ENCODE measurements at places on chromosomes 11 and 22.

GRCh38 chr11:28457481-28458065, 349.4 kb downstream of the METTL15 start:
- DNase-seq, result no peak

DNA sequence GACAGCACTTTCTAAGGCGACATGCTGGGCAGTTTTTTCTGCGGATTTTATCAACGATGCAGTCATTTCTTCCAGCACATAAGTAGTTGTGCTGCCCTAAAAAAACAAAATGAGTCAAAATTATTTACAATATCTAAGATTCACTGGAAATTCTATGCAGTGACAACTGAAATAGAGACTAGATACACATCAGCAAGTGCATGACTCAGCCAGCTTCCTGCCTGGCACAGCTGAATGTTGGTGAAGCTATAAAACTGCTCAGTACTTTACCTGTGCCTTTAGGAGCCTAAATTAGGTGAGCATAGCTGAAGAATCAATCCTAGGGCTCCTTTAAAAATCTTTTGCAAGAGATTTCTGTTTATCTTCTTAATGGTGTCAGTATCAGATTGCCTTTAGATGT, 37.8 kb downstream of the PGR start:
- no peak for DNase-seq

GRCh38 chr11:97883086-97883485, 1137.7 kb upstream of the CNTN5 start:
- DNase-seq, result no peak

DNA sequence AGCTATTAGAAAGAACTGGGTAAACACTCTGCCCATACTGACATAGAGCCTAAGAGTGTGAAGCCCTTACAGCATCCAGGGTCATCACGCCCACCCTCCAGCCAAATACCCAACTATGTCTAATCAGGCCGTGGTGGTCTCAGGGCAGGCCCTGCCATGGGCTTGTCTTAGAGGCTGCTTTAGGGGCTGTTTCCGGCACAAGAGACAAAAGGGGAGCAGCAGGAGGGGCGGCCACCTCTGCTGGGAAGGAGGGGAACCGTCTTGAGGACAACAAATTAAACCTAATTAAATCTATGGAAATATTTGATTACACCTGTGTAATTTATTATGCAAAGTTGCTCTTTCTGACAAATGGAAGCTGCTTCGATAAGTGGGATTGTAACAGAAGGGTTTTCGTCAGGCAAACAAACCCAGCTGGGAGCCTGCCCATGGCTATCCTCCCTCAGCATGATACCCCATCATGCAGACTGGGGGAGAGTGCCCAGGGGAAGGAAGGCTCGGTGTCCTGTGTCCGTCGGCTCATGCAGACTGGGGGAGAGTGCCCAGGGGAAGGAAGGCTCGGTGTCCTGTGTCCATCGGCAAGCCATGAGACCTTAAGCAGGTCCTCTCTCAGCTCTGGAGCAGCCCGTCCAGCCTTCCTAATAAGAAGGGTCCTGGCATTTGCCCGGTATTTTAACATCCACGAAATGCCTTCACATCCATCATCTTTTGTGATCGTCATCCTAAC, 163.6 kb upstream of the B3GAT1 start:
- no peak for DNase-seq

DNA sequence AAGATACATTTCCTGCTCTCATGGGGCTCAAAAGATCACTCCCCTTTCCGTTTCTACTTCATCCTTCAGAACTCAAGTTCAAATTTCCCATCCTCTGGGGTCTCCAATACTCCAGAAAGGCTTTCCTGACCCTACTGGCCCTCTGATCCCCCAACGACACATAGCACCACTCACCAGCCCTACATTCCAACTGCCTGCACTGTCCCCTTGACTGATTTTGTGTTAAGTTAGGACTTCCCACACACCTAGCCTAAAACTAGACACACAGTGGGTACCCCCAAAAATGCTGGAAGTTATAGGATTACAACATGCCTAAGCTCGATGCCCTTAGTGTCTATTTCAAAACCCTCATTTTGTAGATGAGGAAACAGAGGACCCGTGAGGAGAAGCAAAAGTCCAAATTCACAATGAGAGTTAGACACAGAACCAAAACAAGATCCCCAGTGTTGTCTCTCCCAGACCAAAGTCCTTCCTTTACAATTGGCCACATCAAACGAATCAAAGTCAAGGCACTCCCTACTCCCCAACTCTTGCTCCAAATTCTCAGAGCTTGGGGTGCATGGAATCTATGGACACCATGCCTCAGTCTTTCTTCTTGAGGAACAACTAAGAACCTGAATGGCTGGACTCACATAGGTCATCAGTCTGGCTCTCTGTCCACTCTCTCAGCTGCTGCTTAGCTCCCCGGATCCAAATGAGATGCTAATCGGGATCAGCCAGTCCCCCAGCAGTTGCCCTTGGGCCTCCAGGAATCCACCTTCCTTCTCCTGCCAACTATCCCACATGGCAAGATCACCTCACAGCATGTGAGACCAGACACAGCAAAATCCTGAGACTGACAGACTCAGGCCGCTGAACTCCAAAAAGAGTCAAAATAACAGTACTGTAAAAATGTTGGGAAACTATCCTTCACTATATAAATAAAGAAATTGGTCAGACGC, 1.7 kb downstream of the CLPB start:
- DNase-seq, result no peak

DNA sequence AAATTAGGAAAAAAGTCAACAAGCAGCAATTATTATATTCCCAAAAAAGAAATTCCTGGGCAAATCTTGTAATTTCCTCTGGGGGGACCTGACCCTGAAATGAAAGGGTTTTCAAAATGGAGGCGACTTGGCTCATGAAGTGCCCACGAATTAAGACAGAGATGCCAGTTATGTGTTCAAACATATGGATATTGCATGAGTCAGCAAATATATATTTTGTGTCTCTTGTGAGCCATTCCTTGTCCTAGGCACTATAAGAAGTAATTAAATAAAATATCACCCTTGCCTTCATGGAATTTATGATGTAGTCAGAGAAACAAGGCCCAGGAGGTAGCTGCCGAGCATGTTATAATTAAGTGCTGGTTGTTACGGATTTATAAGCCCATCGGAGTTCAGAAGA, 68.6 kb downstream of the BARX2 start:
- no peak for DNase-seq

DNA sequence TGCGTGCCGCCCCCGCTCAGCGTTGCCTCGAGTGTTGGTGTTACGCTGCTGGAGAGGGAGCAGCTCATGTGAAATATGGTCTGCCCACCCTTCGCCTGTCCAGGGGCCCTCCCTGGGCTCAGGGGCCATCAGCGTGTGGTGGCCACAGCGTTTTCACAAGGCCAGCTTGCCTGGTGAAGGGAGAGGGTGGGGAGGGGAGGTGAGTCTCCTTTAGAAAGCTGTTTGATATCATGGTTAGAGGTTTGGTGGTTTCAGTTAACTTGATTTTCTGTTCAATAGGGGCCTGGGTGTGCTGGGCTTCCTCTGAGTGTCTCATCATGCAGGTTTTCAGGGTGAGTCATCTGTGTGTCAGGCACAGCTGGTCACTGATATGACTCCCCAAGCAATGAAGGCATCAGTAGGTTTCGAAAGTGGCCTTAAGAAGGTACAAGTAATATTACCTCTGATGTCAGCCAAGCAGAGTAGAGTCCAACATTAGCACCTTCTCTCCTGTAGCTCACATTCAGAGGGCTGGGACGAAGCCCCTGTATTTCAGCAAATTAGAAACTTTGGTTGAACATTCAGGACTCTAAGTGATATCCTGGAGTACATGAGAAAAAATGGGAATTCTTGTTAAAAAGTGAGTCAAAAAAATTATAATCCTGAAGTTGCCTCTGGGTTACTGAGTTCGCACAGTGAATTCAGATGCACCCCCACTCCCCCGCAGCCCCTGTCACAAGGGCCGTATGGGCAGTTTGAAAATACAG, 172.5 kb downstream of the TBC1D22A start:
- DNase-seq, result no peak

DNA sequence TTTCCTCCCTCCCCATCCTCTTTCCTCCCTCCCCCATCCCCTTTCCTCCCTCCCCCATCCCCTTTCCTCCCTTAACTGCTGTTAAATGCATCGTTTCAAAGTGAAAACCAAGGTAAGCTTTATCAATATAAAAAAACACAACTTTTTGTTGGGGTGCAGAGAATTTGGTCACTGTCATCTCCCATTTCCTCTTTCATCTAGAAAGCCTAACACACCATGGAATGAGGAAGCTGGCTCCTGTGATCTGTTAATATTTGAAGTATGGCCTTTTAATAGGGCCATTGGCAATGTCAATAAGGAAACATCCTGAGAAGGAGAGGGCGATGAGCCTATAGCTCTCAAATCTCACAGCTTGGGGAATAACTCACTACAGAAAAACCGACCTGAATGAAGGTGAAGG, 7.0 kb downstream of the EXPH5 start:
- no peak for DNase-seq

- no peak for DNase-seq
Measured at GRCh38 chr11:118010738-118011461, 24.7 kb downstream of the IL10RA start.

GRCh38 chr22:32606181-32606580, 131.6 kb downstream of the FBXO7 start:
- no peak for DNase-seq

DNA sequence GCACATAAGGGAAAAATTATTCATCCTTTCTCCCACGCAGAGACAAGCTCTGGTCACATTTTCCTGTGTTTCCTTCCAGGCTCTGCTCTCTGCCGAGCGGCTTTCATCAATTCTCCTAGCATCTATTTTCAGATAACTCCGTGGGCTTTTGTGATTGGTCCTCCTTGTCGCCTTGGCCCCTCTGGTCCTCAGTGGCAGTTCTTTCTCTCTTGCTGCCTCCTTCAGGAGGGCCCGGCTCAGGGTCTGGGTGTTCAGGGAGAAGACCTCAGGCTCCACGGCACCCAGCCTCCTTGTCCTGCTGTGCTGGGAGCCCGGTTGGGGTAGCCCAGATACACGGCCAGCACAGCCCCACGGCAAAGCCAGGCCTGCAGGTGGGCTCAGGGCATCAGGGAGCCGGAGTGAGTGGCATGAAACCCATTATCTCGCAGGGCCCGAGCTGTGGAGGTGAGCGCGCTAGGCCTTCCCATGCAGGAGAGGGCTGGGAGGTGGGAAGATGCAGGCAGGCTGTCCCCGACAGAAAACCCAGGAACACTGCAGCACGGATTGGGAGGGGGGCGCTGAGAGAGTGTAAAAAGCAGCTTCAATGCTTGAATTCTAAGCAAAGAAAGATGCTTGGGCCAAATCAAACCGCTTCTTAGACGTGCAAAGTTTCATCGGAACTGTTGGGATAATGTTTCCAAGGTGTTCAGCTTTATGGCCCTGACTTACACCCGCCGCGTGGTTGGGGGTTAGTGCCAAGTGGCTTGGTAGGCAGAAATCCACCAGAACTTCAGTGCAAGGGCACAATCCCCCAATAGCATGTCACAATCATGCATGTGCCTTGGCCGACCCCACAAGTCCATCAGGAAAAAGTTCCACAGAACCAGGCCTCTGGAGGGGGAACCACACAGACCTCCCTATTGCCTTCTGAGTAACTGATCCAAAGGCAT, 81.9 kb upstream of the WNT7B start:
- DNase-seq, result no peak

Measured in NT2/D1 (cell line).